ENCODE measurements at places on chromosomes 11 and 22. TPM values are rescaled to one million over a fixed set of nuclear protein-coding genes. Genes with fewer than 3 reads are reported as not detected.

H19 gene
- 2.3 TPM for total RNA-seq

TBC1D10A gene
- 6.1 TPM for total RNA-seq

B3GAT1 gene
- total RNA-seq = 0.09 TPM

MUC2 gene
- under 0.01 TPM for total RNA-seq

PMM1 gene
- 6.0 TPM for total RNA-seq

EMID1 gene
- not detected for total RNA-seq

TPH1 gene
- total RNA-seq = under 0.01 TPM

GAL3ST3 gene
- total RNA-seq = not detected

Data from endothelial cell of coronary artery (primary cell).